ENCODE measurements at places on chromosomes 5 and 9.

DNA sequence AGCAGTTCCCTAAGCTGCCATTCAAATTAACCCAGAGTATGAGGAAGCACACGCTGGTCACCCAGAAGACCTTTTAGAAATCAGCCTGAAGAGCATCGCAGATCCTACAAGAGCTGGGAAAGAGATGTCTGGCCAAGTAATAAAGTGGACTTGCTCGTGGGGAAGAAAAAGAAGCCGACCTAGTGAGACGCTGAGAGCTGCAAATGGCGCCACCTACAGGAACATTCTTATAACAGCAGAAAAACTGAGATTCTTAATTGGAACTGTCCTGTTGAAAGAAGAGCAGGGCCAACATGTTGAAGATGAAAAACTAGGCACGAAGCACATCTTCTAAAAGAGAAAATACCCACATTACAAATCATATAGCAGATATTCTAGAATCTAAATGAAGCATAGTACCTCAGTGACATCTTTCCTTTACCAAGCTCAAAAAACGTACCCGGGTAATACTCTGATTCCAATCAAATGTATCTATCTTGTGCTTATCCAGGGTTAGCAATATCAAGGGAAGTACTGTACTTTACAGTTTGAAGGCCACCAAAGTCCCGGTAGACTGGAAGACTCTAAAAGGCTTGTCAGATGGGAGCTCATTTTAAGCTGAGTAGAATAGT, 3.9 kb upstream of the GNAQ start:
- no peak for DNase-seq

DNA sequence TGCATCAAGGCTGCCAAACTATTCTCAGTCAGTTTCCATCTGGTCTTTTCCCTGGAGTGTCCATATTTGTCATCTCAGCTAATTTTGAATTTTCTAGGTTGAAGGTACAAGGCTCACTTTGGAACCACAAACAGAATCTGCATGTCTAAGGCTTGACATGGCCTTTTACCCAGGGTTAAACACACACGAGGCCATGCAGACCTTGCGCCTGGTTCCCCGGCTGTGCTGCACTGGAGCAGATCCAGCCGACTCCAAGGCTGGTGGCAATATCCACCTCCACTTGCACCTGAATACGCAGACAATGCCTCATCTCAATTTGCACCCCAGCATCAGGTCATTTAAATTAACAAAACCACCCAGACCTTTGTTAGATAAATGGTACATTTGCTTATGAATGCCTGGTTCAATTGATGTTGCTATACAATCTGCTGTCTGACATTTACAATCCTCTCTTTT, 276.2 kb downstream of the HSPA4 start:
- DNase-seq: no peak

- no peak for DNase-seq
These were observed 116.1 kb upstream of the ACTBL2 start for GRCh38 chr5:57598756-57599155.

DNA sequence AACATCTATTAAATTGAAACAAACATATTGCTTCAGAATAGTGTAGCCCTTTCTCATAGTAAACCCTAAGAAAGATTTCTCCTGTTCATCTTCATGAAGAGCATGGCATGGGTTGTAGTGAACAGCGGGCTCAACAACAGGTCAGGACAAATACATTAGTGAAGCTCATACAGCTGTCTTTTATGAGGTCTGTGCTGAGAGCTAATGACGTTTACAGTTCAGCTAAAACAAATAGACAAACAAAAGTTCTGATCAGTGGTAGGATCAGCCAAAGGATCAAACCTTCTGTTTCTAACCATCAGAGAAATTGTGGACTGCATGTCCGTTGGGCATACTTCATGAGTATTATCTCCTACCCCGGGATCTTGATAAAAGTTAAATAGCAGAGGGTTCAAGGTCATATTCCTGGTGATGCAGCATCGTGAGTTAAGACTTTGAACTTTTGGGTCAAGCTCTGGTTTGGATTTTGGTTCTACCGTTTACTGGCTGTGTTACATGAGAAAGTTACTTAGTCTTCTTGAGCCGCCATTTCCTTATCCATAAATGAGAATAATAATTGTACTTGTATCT, 37.9 kb downstream of the ACO1 start:
- no peak for DNase-seq

DNA sequence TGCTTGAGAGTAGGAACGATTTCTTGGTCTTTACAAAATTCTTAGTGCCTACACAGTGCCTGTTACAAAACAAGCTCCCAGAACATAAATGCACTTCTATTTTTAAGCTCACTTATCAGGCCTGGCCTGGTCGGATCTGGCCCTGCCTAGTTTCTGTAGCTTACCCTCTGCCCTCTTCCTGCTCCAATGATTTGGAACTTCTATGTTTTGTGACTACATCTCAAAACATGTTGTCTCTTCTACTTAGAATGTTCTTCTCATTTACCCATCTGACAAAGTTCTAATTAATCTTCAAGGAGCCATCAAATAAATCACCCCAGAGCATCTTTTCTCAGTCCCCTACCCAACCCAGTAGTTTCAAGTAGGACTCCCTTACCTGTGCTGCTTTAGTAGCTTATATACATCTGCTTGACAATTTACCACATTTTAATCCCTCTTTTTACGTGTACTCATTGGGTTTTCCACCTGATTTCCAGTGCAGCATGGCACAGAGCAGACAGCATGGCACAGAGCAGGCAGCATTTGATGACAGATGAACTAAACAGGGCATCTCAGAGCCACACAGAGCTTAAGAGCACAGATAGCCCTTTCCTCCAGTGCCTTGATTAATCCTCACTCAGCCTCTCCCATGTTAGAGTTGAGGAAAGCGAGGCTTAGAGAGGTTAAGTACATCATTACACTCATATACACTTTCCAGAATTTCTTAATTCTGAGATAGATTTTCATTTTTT, 171.9 kb downstream of the MAPKAP1 start:
- no peak for DNase-seq

DNA sequence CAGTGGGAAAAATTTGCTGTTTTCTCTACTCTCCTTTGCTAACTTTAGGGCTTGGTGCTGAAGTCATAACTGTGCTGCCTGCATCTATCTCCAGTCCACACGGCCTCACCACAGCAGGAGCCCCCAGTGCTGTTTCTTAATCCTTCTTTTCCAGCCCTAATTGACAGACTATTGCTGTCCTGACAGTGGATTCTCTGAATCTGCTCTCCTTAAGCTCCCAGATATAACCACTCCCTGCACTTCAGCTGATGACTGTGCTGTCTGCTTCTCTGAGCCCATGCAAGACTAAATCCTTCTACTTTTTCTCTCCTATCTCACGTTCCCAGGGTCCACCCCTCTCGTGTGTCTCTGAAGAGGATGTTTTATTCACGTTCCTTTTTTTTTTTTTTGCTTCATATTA, 19.7 kb upstream of the GRIA1 start:
- DNase-seq: no peak

DNA sequence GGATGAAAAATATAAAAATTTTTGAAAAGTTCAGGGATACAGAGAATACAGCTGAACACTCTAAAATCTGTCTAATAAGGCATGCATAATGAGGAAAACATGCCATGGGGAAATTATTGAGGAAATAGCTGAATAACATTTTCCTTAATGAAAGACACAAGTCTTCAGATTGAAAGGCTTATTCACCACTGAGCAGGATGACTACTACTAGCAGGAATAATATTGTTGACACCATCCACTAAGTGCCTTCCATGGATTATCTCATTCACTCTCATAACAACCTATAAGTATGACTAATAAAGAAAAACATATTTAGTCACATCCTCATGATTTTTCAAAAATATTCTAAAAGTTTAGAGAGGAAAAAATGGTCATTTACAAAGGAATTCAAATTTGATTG, 96.7 kb upstream of the FER start:
- DNase-seq: no peak

GRCh38 chr9:36985769-36986467, 48.1 kb downstream of the PAX5 start:
- DNase-seq: no peak
